Astrocyte (in vitro differentiated cells and primary cell): ENCODE measurements at places on chromosomes 16 and 17.

DNA sequence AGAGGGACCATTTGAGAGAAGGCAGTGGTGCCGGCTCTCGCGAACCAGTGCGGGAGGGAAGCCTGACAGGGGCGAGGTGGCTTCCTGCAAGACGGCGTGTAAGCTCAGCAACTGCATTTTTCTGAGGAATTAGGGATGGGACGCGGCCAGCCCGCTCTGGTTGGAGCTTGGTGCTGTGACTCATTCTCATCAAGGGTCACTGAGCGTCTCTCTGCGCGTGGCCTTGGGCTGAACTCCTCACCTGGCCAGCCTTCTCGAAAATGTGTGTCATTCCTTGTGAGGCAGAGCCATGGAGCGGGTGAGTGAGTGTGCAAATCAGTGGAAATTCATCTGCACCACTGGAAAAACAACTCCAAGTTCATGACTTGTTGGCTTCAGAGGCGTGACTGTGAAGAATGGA is 52.8 kb downstream of the NTN1 start:
- peak; percentile 38 for DNase-seq

DNA sequence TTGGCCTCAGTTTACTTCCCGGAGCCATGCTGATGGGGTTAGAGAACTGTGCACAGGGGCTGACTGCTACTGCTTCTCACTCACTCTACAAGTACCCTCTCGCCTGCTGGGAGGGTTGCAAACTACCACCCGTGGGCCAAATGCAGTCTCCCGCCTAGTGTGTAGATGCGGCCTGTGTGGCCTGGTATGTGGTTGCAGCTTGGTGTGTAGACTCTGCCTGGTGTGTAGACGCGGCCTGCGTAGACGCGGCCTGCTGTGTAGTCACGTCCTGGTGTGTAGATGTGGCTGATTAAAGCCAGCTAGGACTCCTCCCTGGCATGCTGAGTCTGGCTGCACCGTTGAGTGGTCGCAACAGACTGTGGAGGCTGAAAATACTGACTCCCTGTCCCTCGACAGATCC is 7.3 kb downstream of the CANT1 start:
- DNase-seq = no peak

- DNase-seq = no peak
Measured at GRCh38 chr17:71003736-71004135, 834.4 kb downstream of the KCNJ2 start.

DNA sequence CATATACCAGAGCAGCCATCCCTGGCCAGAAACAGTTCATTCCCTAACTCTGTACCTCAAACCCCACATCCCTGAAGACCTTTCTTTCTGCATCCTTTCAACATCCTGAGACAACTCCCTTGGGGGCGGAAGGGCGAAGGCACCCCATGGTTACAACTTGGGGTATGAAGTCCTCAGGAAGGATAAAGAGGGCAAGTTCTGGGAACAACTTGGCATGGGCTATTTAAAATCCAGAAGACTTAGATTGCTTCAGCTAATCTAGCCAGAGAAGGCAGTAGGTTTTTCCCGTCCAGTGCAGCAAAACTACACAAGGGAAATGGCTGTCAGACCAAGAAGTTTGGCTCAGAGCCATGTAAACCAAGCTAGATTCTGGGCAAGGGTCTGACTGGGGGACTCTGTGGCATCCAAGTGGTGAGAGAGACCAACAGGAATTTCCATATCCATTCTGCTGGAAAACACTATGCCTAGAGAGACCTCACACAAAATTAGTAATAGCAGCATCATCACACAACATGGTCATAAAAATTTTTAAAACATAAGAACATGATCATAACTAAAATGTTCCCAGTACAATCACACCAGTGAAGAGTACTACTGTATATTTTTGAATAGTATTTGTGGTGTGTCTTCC is 113.2 kb downstream of the CDYL2 start:
- peak; percentile 25 for DNase-seq
